IPS DF 19.7 (cell line): ENCODE measurements at places on chromosomes 4 and X.

GRCh38 chr4:181662383-181662782 is 580.8 kb upstream of the TENM3 start:
- DNase-seq, result no peak

DNA sequence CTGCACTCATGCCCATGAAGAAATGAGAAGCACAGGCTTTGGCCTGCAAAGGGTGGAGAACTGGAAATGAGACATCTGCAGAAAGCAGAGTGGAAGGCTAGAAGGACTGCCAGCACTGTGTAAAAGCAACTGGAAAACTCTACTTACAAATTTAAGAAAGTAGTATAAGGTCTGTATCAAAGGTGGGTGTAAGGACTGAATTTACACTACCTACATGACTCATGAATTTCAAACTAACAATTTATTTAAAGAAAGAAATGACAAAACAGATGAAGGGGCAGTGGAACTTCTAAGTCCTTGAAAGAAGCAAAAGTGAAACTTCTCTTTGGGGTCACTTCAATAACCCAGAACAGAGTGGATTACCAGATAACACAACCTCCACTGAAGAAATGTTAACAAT is 71.2 kb downstream of the SLC10A7 start:
- no peak for DNase-seq

- DNase-seq, result peak; percentile 38
Measured at GRCh38 chrX:22652596-22652995, 347.2 kb upstream of the DDX53 start.

DNA sequence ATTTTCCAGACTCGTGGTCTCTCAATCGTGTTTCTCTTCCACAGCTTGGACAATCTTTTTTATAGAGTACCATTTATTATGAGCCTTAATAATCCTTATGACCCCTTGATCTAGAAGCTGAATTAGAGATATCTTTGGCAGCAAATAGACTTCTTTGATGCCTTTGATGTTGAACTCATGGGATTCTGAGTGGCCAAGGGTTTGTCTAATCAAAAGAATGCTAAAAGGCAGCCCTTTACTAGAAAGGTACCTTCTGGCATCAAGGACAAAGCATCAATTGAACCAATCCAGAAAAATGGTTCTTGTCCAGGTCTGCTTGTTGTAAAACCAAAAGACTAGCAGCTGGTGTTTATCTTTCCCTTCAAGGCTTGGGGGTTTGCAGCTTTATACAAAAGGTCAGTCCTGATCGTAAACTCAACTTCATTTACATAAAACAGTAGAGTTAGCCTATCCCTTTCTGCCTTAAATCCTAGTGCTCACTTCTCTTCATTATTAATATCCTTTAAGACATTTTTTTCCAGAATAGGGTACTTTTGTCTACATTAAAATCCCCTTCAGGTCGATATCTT is 411.3 kb downstream of the FAT4 start:
- DNase-seq, result no peak

- DNase-seq, result no peak
Measured at GRCh38 chrX:111568817-111569216, 57.4 kb downstream of the SERTM2 start.

DNA sequence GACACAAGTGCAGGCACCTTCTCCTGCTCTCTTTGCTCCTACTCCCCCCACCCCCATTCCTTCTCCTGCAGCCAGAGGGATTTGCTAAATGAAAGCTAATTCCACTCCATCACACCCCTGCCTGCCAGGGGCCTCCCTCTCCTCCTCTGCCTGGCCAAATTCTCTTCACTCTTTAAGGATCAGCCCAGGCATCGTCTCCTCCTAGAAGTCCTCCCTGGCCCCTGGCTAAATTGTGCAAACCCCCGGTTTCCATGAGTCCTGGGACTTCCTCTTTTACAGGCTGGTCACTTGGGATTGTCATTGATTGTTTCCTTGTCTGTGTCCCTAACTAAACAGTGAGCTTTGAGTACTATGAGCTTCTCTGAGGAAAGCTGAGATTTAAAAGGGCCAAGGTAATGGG is 8.7 kb upstream of the ABLIM2 start:
- no peak for DNase-seq

DNA sequence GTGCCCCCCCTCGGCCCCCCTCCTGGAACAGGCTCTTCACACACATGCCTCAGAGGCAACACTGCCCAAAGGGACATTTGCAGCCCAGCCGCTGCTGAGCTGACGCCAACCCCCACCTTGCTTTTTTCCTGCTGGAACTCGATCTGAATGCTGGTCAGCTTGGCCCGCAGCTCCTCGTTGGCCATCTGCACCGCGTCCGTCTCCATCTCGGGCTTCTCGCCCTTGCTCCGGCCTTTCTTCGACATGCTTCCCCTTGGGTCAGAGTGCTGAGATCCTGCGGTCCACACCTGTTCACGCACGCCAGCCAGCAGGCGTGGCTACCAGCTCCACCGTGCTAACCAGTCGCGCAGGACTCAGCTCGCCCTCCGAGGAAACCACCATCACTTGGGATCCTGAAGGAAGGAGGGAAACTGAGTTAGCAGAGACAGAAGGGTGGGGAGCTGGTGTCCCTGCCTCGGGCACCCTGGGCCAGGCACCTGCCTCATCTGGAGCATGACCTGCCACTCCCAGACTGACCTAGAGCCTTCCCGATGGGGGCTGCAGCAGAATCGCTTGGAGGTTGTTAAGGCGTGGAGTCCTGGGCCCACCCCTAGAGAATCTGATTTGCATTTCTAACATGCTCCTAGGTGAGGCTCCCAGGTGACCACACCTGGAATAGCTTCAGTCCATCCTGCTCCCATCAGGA is 87.6 kb downstream of the JAKMIP1 start:
- DNase-seq, result no peak
